Stimulated activated CD8-positive, alpha-beta memory T cell treated with anti-CD3 and anti-CD28 coated beads, Interleukin-7, amount 100 ng/mL, for 1 hour (primary cell): ENCODE measurements at places on chromosomes 11 and 22.

GRCh38 chr22:29787371-29787980 lies 20.3 kb downstream of the UQCR10 start:
- DNase-seq = no peak

DNA sequence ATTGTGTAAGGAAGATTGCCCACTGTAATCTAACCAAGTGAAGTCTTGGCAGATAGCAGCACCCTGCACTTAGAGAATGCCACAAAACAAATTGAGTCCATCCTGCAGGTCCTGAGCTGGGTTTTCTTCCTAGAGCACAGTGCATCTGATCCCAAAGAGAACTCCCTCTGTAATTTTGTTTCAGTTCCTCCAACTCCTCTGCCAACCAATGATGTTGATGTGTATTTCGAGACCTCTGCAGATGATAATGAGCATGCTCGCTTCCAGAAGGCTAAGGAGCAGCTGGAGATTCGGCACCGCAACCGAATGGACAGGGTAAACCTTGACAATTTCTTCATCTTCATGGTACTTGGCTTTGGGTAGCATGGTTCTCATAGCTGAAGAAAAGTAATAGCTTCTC lies 33.1 kb upstream of the ST14 start:
- DNase-seq = no peak

DNA sequence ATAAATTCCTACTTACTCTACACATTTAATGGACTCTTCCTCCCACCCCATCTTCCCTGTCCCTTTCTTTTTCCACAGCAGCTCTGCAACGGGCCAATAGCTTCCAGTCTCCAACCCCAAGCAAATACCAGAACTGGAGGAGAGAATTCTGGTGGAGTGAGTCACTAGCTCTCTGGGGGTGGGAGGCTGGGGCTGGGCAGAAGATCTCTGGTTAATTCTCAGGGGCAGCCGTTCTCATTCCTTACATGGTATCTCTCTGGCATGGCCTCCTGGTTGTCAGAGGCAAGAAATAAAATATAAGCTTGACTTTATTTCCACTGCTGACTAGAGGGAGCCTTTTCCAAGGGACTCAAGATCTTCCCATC lies 90.4 kb upstream of the PARVA start:
- no peak for DNase-seq

- DNase-seq = no peak
Measured at GRCh38 chr11:132549561-132549960, 982.7 kb downstream of the OPCML start.

GRCh38 chr22:28112548-28113043 lies 193.5 kb upstream of the PITPNB start:
- DNase-seq = no peak

GRCh38 chr11:46363455-46364005 lies 16.3 kb downstream of the DGKZ start:
- DNase-seq = no peak

DNA sequence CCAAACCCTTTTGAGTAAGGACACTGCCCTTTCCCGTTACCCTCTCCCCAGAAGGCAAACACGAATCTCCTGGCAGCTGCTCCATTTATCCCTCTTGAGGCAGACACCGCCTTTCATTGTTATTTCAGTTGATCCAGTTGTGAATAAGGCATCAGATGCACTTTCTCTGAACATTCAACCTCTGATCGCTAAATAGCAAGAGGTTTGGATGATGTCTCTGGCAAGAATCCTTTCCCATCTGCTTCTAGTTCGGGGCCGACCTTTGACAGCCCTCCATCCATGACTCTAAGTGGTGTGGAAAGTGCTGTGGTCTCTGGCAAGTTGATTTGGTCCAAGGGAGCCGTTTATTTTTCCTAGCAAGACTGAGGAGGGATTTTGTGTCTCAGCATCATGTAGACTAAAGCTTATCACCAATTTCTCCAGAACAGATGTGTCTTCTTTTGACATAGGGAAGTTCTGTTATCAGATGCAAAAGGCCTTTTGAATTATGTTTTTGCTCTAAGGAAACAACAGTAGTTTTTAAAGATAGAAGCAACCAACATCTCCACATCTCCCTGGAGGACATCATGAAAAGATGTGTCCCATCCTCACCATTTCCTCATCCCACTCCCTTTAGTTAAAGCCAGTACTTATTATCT lies 123.6 kb downstream of the CCDC34 start:
- DNase-seq = no peak

- no peak for DNase-seq
Measured at GRCh38 chr11:71466358-71466757, 13.4 kb downstream of the NADSYN1 start.

DNA sequence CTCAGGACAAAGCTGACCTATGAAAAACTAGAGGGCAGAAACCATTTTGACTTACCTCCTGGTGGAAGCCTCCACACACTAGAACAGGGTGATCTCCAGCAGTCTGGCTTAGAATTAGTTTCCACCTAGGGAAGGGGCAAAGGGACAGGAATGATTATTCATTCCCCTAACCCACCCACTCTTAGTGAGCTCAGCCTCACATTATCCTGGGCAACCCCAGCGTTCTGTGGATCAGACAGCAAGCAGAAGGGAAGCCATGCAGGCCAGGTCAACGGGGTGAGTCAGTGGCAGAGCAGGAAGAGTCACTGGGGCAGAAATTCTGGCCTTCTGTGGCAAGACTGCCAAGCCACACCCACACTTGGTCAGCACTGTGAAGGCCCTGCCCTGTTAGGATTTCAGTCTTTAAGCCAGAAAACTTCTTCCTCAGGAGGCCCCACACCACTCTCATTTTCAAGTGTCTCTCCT lies 10.5 kb downstream of the NUMA1 start:
- DNase-seq = no peak

- DNase-seq = no peak
Measured at GRCh38 chr11:70557742-70558485, 159.6 kb downstream of the CTTN start.
